ENCODE measurements at places on chromosomes 1 and 21.

- DNase-seq: no peak
Measured at GRCh38 chr1:231122143-231122542, 39.7 kb upstream of the TRIM67 start.

- DNase-seq: no peak
Measured at GRCh38 chr1:26913389-26913753, 404 bp downstream of the NR0B2 start.

DNA sequence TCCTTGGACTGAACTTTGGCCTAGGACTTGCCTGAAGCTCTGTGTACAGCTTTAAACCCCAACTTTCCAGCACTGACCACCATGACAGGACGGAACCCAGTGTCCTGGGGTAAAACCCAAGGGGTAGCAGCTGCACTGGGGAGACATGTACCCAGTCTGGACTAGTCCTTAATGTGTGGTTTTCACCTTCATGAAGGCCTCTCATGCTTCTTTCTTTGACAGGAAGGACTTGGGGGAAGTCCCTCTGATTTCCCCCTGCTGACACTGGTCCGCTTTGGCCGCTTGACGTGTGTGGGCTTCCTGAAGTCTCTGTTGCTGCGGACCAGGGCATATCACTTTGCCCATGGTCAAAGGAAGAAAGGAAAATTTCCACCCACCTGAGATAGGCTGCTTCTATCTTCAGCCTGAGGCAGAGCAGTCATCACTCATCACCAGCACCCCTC lies 66.3 kb upstream of the PRDX6 start:
- no peak for DNase-seq

GRCh38 chr1:220594356-220594755 lies 66.4 kb downstream of the MARK1 start:
- peak; percentile 33 for DNase-seq

DNA sequence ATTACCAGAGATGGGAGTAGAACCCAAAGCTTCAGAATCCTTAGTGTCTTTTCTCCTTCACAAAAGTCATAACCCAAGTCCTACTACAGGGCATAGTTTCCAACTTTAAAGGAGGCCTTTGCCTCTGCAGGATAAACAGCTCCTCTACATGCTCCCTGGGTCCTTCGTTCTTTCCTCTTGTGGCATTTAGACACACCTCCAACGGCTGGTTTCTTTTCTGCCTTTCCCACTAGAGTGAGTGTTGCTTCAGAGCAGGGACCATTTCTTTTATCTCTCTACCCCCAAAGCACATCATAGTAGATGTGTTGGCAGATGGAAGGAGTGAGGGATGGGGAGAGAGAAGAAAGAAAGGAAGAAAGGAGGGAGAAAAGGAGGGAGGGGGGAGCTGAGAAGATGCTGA lies 144.7 kb upstream of the SPATA6 start:
- no peak for DNase-seq

- DNase-seq: no peak
Measured at GRCh38 chr1:29525941-29526340, 289.6 kb downstream of the PTPRU start.

DNA sequence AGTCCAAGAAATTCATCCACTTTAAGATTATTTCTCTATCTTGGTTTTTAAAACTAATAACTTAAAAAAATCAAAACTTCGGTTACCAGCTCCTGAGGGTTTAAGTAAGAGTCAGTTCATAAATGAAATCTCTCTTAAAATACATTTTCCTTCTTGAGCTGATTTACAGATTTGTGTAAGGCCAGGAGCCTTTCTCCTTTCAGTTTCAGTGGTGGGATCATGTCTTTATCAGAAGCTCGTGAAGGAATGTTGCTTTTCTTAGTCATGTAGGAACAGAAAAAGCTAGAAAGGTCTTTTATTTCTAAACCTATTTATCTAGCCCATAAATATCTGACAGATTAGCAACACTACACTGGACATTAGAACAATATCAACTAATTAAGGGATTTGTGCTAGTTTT lies 390.2 kb downstream of the GPATCH2 start:
- DNase-seq: peak; percentile 7

DNA sequence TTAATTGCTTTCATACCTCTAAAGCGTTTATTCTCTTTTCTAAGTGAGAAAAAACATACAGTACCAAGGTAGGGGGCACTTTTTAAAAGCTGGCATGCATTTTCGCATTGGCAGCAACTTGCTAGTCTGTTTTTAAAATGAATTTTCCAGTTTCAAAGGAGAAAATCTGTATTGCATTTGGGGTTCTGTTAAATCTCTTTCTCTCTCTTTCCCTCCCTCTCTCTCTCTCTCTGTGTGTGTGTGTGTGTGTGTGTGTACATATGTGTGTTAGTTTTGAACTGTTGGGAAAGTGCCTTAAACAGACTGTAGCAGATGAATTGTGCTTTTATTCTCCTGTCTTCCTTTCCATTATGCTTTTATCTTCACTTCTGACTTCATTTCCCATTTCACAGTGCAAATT lies 7.3 kb downstream of the NIBAN1 start:
- DNase-seq: no peak

- no peak for DNase-seq
Measured at GRCh38 chr1:56216218-56216617, 363.1 kb downstream of the PLPP3 start.

- DNase-seq: peak; percentile 74
Measured at GRCh38 chr1:24830680-24831272, 85.5 kb downstream of the CLIC4 start.

DNA sequence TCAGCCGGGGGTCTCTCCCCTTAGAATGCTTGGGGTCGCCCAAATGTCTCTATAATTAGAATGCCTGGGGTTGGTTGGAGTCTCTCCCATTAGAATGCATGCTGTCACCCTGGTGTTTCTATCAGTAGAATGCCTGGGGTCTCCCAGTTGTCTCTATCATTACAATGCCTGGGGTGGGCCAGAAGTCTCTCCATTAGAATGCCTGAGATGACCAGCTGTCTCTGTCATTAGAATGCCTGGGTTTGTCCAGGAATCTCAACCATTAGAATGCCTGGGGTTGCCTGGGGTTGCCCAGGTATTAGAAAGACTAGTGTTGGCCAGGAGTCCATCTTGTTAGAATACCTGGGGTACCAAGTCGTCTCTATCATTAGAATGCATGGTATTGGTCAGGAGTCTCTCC lies 51.6 kb downstream of the RNF187 start:
- DNase-seq: no peak

DNA sequence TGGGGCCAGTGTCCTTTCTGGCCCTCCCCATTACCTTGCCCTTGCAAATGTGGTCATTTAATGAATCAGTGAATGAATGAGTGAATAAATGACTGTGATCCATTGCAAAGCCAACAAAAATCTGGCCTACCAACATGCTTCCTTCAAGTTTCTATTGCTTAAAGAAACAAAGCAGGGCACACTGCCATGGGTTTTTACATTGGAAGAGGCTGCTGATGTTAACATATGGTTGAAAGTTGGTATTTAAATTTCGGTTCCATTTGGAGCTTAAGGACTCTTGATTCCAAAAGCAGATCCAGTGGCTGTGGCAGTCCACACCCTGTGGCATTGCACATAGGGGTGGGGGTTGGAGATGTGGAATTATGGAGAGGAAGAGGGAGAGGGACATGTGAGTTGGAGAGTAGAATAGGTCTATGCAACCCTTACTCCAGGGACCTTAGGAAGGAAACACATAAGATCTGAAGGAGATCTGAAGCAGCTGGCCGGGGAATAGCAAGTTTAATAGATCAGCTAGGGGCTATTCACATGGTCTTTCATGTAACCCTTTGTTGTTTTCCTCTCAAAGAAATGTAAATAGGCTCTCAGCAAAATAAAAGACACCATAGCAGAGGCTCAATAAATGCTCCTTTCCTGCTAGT lies 7.2 kb downstream of the ABCA4 start:
- no peak for DNase-seq

DNA sequence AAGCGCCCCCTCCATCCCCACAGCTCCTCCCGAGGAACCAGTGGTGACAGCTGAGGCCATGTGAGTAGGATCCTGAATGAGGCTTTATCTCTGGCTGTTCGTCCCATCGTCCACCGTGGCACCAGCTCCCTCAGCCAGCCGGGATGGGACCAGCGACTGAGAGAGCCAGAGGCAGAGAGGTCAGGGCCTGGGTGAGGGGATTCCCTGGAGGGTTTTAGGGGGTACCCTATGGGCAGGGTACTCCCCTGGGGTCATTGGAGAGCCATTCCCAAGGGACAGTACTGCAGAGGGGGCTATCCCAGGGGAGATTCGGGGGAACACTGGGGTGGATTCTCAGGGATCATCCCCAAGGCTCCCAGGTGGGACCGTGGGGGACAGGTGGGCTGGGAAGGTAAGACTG lies 2.4 kb downstream of the TMEM125 start:
- no peak for DNase-seq

DNA sequence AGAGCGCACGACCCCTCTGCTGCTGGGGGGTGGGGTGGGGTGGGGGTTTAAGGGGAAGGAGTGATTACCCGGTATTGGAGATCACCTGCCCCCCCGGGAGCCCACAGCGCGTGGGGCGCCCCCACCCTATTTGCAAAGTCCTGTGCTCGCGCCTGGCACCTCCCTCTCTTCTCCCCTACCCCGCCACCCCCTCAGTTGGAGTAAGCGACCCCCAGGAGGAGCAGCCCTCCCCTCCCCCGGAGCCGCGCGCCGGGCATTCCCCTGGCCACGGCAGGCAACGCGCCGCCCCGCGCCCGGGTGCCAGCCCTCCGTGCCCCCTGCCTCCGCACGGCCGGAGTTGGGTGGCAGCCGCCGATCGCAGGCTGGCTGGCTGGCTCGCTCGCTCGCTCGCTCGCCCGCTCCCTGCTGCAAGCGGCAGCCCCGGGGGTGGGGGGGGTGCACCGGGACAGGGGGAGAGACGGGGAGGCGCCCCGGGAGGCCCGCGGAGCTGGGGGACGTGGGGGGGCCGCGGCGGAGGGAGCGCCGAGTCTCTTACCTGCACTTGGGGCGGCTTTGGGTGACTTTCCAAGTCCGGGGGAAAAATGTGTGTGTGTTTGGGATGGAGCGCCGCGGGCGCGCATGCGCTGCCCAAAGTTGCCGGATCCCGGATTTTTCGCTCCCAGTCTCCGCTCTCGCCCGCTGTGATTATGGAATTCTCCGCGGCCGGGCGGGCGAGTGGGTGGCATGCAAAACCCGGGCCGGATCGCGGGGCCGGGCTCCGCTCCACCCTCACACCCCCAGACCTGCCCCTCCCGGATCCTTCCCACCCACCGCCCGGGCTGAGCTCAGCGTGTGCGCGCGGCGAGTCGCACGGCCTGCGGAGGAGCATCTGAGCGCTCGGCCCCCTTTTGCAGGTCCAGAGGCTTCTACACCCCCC lies at the start of gene CASZ1:
TSS of gene CASZ1 (minus strand) at position 618 of the 916 bp plus-strand sequence. CDS start 102,757 bp downstream, outside the sequence.
- peak; percentile 88 for DNase-seq

- DNase-seq: peak; percentile 36
Measured at GRCh38 chr1:218863987-218864386, 309.7 kb upstream of the LYPLAL1 start.

DNA sequence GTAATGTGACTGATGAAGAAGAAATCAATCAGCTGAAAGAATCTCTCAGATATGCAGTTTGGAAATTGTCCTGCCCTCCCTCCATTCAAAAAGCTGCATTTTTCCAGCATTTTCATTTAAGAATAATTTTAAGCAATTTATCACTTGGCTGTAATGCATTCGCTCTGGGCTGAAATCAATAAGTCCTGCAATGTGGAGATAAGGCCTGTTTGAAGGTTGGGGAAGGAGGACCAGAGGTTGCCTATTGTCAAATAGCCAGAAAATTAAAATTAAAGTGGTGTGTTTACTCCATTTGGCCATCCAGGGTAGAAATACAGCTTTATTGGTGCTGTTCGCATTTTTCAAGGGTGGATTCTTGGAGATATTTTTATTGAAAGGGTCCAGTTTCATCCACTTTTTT lies 187.6 kb upstream of the NFIA start:
- no peak for DNase-seq

DNA sequence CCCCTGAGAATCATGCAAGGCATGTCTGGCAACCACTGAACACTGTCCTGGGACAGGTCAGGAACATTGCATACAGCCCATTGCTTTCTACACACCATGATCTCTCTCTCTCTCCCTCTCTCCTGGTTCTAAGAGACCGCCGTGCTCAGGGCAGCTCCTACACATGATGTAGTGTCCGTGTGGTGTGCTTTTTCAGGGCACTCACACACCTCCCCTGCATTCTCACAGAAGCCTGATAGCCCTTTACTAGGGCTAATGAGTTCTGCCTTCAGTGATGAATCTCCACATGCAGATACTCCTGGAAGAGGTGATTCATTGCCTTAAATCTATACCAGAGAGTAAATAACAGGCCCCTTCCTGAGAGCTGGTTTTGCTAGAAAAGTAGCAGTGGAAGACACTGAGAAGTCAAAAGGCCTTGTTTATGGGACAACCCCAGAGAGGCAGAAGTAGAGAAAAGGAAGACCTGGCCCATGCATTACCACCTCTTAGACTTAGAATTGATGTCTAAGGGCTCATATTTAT lies 7.2 kb upstream of the OLFML2B start:
- DNase-seq: no peak

- DNase-seq: peak; percentile 39
Measured at GRCh38 chr1:41192456-41193178, 49.5 kb downstream of the SCMH1 start.

DNA sequence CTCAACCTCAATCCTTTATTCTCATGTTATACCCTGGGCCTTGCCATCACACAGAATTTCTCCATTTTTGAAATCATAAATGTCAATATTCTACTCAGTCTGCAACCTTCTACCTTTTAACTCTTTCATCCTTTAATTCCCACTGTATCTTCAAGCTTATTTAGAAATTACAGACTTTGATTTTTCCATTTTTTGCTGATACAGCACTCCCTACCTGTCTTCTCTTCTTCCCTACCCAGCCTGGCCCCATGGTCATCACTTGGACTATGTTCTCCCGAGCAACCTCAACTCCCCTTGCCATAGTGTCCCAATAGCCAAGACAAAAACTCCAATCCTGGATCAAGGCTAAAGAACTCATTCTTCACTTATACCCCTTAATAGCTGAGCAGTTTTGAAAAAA lies 14.6 kb downstream of the WARS2 start:
- DNase-seq: no peak

DNA sequence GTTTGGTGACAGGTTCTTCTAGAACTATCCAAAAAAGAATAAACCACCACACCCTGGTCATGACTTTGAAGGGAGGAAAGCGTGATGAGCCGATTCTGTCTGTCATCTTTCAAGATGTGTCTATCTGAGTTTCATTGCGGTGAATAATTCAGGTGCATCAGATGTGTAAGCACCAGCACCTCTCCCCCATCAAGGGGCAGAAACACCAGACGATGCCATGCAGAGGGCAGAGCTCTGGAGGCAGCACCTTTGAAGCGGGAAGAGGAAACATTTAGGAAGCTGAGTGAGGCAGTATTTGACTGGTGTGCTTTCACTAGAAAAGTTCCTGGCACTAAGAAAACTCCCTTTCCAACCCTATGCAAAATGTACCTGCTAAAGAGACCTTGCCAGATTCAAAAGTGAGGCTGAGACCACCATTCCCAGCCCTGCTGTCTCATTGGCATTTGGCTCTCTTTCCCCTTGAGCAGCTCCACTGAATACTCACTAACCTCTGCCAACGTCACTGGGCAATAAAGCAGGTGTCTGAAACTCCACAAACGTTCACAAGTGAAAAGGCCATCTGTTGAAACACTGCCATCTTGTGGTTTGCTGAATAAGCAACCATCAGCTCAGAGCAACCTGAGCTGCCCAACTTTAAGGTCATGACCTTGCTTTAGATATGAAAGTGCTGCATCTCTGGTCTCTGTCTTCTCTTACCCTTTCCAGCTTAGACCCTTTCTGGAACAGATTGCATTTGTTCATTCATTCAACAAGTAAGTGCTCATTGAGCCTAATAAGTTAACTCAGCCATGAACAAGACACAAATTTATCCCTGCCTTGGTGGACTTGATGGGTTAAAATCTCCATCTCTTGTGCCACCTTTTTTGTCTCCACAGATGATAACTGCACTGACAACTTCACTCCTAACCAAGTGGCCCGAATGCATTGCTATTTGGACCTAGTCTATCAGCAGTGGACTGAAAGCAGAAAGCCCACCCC lies 228.6 kb downstream of the PAPPA2 start:
- DNase-seq: peak; percentile 49

GRCh38 chr1:151992303-151993083 lies 1.2 kb downstream of the S100A10 start:
- DNase-seq: peak; percentile 92

Measured in iris pigment epithelial cell (primary cell).